Fibroblast of skin of right quadriceps (primary cell): ENCODE measurements at places on chromosomes 5 and 9.

GRCh38 chr9:8651846-8652215 is 852.3 kb upstream of the DMAC1 start:
- DNase-seq = no peak

GRCh38 chr9:92709954-92710353 is 40.0 kb upstream of the IPPK start:
- DNase-seq = no peak

DNA sequence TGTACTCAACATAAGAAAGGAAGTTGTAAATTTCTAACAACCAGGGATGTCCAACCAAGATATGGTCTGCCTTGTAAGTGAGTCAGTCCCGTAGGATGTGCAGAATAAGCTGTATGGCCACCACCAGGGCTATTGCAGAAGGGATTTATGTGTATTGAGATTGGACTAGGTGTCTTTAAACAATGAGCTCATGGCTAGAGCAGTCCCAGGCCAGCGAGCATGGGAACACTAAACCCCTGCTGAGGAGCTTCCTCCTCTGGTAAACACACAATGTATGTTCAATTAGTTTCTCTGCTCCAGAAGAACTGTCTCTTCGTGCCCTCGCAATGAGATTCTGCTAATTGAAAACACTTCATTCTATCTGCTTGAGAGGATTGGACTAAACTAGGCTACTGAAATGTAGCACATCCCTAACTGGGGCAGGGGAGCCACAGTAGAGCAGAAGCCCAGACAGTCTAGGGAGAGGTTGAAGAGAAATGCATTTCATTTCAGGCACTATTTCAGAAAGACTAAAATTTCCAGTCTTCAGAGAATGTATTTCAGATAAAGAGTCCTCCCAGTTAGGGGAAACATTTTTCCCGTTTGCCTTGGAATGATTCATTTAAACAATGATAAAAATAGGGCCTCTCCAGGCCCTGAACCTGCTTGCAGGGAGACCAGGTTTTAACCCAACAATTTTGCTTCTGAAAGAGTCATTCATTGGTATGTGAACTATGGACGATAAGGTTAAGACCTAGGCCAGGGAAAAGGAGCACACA is 154.7 kb downstream of the FAM114A2 start:
- DNase-seq = peak; percentile 93

GRCh38 chr9:121701736-121702261 is 50.4 kb downstream of the DAB2IP start:
- DNase-seq = no peak

- no peak for DNase-seq
Observed at GRCh38 chr5:19169426-19169825, 818.6 kb downstream of the CDH18 start.

DNA sequence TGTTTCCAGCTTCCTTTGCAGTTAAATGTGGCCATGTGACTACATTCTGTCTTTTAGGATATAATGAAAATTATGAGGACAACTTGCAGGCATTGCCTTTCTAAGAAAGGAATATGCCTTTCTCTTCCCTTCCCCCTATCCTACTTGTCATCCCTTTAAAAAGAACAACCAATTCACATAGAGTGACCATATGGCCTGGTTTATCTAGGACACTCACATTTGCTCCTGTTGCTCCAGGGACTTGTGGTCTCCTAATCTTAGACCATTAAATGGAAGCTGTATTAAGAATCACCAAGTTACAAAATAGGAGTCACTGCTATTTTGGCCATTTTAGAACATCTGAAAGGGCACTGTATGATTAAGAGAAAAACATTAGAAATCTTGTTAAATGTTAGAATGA is 520.3 kb downstream of the DTWD2 start:
- DNase-seq = no peak

DNA sequence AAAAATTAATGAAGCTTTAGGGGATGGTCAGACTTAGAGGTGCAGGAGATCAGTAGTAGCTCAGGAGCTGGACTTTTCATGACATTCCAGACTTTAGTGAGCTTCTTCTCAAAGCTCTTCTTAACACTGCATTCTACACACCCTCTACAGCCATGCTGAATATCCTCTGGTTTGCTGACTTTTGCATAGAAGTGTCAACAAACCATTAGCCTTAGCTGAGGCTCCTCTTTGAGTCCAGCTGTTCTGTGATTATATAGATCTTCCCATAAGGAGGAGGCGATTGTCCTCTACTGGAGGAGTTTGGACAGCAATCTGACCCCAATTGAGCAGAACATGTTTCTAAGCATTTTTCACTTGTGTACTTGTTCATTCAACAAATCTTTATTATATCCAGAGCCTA is 75.0 kb upstream of the RUSC2 start:
- DNase-seq = no peak

DNA sequence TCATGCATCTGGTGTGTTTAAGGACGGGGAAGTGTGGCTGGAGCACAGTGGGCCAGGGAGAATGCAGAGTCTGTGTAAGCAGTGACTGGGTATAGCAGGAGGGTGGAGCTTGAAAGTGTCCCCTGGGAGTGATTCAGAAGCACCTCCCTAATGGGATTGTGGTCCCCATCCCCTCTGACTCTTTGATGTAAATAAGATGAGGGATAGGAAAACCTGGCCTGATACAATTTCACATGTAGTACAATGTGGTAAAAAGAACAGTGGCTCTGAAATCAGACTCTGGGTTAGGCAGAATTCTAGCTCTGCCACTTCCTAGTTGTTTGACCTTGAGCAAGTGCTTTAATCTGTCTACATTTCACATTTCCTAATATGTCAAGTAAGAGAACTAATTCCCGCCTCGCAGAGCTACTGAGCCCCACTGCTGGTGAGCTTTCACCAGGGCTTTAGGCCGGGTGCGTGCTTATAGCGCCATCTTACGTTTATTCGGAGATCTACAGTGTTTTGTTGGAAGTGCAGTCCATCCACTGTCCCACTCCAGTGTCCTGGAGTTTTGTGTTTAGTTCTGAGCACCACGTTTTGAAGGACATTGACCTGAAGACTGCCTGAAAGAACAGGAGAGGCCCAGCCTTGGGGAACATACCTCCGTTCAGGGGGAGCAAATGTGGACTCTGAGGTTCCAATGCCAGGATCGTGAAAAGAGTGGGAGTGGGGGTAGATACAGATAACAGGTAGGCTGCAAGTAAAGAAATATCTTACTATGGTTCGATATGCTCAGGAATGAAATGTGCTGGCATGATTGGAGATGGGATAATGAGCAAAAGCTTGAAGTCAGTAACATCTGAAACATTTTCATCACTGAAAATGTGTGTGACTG is 51.2 kb upstream of the TESK1 start:
- DNase-seq = peak; percentile 82

DNA sequence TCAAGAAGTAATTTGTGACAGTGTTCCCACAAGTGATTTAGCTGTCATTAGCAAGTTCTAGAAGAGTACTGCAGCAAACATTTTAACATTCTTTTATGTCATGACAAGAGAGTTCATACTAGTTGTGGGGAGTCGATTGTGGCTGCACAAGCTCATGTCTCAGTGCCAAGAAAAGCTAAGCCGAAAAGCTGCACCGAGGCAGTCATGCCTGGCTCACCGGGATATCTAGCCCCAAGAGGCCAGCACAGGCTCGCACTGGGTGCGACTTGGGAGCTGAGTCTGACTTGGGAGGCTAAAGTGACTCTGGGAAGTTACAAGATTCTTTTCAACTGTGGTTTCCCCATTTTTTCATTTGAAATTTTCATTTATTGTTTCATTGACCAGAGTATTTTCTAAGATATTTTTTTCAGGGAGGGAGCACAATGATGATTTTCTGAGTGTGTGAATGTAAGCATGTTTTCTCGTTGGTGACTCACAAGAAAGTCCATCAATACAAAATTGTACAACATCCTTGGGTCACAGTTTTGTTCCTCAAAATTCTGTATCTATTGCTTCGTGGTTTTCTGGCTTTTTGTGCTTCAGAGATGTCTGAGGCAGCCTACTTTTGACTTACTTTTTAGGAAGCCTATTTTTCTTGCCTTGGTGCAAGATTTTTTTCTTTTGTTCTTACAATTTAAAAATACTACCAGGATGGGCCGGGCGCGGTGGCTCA is 18.7 kb downstream of the CAST start:
- no peak for DNase-seq

DNA sequence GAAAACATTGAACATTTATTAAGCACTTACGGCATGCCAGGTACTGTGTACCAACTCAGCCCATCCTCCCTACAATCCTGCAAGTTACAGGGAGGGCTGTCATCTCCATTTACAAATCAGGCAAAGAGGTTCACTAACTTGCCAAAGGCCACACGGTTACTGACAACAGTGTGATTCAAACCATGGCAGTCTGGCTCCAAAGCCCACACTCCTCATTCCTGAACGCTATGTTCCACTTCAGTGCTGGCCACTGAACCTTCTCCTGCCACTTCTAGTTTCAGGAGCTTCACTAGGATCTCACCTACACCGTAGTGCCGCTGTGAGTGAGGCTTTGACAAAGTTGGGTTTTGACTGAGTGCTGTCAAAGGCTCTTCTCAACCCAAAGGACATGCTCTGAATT is 7.2 kb upstream of the LIFR start:
- DNase-seq = no peak

DNA sequence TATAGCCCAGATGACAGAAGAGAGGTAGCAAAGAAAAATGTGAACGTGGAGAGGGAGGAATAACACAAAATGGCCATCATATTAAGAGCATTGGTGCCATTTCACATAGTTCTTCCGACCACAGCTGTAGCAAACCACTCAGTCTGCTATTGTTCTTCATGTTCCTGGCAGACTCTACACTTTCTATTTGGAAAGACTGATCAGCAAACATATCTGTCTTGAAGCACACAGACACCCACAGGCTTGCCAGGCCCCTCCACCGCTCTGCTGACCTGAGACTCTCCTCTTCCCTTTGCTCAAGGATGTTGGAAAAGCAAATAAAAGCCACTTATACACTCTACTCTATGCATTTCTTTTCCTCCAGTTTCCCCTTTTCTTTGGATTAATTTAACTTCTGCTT is 298.0 kb downstream of the FBXL7 start:
- DNase-seq = no peak

DNA sequence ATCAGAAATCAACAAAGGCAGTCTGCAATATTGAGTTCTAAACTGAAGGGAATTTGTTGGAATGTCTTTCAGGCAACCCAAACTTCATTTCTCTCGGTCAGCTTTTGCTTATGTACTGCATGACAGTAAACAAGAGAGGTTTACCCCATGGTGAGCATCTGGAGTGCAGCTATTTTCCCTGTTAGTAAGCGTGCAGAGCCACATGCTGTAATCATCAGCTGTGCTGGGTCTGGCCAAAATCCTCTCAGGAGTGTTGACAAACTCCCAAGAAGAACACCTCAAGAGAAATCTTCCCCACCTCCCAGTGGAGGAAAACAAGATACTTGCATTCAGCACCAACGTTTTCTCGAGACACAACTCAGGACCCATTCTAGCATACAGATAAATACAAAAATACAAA is 83.6 kb upstream of the ADAMTSL1 start:
- DNase-seq = peak; percentile 74

DNA sequence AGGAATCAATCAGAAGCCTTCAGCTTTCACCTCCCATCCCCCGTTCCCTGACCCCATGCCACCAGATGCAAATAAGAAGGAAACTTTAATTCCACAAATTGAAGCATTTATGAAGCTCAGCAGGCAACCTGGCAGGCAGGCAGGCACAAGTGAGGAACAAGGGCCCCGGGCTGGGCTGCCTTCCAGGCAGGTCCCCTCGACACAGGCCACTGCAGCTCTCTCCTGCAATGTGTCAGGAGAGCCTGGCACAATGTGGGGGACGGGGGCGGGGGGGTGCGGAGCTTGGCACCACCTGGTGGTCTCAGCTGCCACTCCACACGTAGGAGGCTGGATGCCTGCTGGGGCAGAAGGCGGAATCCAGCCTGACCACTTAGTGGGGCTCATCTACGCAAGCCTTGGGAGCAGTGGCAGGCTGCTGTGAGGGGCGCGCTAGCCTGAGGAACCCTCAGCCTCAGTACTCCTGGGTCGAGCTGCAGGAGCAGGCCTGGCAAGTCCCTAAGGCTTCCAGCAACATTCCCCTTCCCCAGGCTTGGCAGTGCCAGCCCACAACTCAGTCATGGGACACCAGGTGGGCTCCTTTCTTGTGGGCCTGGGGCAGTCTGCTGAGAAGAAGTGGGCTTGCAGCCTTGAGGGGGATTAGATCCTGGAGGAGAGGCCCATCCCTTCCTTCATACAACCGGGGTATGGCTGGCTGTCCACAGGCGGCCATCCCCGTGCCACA is 50.2 kb upstream of the KCNMB1 start:
- DNase-seq = no peak

GRCh38 chr5:90985341-90985740 is 397.8 kb downstream of the ARRDC3 start:
- DNase-seq = no peak

- no peak for DNase-seq
Observed at GRCh38 chr9:71357346-71357745, 235.9 kb upstream of the TRPM3 start.

DNA sequence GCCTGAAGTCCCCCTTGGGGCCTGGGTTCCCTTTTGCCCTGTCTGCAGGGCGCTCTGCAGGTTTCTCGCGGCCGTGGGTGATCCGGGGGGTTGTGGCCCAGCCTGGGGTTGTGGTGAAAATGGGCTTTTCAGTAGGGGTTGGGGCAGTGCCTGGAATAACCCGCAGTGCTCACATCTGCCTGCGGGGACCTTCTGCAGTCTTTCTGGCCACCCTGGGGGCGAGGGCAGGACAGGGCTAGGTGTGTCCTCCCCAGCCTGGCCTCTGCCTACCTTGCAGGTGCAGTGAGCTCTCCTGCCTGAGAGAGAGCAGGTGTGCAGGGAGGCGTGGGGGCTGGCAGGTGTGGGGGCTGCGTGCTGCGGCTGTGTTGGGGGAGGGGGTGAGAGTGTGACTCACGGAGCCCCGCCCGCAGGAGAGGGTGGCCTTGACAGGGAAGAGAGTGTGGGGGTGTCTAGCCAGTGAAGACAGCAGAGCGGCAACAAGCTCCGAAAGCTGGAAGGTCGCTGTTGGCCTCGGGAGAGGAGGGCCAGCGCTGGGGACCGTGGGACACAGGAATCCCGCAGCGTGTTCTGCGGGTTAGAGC is 131.4 kb downstream of the MRPL36 start:
- DNase-seq = no peak

GRCh38 chr5:175678074-175678473 is 20.2 kb downstream of the HRH2 start:
- DNase-seq = no peak

GRCh38 chr5:180118391-180118791 is 46.8 kb upstream of the RNF130 start:
- DNase-seq = no peak

- no peak for DNase-seq
Observed at GRCh38 chr5:79456890-79457583, 56.9 kb downstream of the HOMER1 start.

- peak; percentile 57 for DNase-seq
Observed at GRCh38 chr9:78325343-78325742, 28.4 kb downstream of the PSAT1 start.

- no peak for DNase-seq
Observed at GRCh38 chr9:101265261-101265660, 119.5 kb downstream of the BAAT start.

DNA sequence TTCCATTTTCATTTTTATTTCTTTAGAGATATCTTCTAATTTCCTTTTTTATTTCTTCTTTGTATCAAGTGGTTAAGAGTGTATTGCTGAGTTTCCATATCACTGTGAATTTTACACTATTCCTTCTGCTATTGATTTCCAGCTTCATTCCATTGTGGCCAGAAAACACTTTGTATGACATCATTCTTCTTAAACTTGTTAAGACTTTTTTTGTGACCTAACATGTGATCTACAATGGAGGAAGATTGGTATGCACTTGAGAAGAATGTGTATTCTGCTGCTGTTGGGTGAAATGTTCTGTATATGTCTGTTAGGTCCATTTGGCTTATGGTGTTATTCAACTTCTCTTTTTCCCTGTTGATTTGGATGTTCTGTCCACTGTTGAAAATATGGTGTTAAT is 274.2 kb upstream of the PUM3 start:
- DNase-seq = no peak

GRCh38 chr9:89519366-89519805 is 21.5 kb upstream of the SEMA4D start:
- DNase-seq = no peak
